Pancreas (tissue), 10 donors: ENCODE measurements at places on chromosomes 16 and 17. TPM values are rescaled to one million over a fixed set of nuclear protein-coding genes. Genes with fewer than 3 reads are reported as not detected.

TMEM107 gene
- total RNA-seq: 6.2 TPM

KRT31 gene
- not detected for total RNA-seq

THAP11 gene
- 15.2 TPM for total RNA-seq

ALDH3A1 gene
- 0.51 TPM for total RNA-seq

PRSS36 gene
- 0.95 TPM for total RNA-seq

KRT25 gene
- total RNA-seq: not detected

MARVELD3 gene
- total RNA-seq: 16.0 TPM

AKAP1 gene
- total RNA-seq: 21.2 TPM

CD68 gene
- total RNA-seq: 16.8 TPM

TMC5 gene
- 5.8 TPM for total RNA-seq
